Activated CD8-positive, alpha-beta memory T cell treated with anti-CD3 and anti-CD28 coated beads for 1 hour (primary cell): ENCODE measurements at places on chromosomes 6 and 20.
A peak's percentile ranks its signal among the peaks of the same experiment; 100 is the strongest.

DNA sequence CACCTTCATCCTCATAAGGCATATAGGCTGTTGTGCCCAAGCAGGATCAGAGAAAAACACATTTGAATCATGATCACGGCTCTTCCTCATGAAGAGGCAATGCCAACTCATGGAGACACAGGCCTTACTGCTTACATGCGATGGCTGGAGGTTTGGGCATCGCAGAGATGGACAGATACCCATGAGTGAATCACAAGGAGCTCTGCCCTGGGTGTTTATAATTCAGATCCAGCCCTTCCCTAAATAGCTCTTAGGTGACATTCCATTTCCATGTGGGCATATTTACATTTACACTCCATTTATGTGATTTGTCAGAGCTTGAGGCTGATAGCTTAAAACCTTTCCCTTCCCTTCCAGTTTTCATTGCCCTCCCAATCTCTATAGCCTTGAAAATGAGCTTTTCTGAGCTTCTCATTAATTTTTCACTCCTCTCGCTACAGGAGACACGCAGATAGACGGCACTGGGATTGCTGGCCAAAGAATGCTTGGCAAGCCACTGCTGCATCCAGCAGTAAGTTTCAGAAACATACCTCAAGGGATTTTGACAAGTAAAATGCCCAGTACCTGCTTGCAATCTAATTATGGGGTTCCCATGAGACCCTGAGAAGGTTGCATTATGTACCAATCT lies 249.1 kb downstream of the TBC1D7 start:
- no peak for DNase-seq

DNA sequence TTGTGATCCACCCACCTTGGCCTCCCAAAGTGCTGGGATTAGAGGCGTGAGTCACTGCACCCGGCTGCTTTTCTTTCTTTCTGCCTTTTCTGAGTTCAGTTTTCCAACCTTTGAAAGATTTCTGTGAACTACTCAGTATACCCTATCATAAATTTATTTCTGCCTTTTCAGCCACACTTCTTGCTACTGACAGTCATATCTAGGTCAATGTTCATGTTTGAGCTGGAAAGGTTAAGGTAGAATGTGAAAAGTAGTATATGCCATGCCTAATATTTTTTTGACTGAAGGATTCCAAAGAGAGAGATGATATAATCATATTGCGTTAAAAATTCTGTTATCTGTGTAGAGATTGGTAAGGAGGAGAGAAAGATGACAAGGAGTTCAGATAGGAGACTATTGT lies 25.9 kb upstream of the CEP162 start:
- no peak for DNase-seq

DNA sequence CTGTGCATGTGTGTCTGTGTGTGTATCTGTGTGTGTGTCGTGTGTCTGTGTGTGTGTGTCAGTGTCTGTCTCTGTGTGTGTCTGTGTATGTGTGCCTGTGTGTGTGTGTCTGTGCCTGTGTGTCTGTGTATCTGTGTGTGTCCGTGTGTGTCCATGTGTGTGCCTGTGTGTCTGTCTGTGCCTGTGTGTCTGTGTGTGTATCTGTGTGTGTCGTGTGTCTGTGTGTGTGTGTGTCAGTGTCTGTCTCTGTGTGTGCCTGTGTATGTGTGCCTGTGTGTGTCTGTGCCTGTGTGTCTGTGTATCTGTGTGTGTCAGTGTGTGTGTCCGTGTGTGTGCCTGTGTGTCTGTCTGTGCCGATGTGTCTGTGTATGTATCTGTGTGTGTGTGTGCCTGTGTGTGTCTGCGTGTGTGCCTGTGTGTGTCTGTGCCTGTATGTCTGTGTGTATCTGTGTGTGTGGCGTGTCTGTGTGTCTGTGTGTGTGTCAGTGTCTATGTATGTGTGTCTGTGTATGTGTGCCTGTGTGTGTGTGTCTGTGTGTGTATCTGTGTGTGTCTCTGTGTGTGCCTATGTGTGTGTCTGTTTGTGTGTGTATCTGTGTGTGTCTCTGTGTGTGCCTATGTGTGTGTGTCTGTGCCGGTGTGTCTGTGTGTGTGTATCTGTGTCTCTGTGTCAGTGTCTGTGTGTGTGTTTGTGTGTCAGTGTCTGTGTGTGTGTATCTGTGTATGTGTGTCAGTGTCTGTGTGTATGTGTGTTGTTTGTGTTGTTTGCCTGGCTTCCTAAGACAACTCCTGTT lies 11.6 kb downstream of the SNPH start:
- no peak for DNase-seq

DNA sequence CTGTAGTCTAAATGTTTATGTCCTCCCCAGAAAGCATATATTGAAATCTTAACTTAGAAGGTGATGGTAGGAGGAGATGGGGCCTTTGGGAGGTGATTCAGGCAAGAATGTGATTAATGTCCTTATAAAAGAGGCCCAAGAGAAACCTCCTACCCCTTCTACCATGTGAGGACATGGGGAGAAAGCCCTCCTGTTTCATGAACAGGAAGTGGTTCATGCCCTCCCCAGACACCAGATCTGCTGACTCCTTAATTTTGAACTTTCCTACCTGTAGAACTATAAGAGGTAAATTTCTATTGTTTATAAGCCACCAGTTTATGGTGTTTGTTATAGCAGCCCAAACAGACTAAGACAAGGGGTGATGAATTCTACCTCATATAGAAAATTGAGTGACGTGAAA lies 8.7 kb upstream of the ECT2L start:
- no peak for DNase-seq

GRCh38 chr6:31158863-31159855 lies 770 bp downstream of the TCF19 start:
- DNase-seq, result peak; percentile 5

DNA sequence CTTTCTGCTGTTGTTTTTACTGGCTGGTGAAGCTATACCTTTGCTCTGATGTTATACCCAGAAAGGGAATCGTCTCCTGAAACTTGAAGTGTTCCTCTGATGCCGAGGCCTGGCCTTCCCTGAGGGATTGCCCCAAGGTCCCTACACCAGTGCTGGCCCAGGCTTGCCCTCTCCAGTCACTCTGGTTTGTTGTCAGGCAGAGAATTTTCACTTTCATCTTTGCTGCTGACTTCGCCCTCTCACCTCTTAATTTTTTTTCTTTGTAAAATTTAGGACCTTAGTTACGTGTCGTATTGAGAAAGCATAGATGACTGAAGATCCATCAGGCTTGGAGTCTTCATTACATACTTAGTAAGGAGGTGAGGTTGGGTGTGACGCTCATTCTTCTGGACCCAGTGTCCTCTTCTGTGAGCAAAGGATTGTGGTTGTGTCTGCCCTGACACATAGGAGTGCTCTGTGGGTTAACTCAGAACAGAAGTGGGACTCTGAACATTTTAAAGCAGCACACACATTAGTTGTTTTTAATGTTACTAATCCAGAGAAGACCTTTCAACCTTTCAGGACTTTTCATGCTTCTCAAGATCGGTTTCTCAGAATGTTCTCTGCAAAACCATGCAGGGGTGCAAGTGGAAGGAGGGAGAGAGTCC lies 45.4 kb downstream of the TULP4 start:
- no peak for DNase-seq

DNA sequence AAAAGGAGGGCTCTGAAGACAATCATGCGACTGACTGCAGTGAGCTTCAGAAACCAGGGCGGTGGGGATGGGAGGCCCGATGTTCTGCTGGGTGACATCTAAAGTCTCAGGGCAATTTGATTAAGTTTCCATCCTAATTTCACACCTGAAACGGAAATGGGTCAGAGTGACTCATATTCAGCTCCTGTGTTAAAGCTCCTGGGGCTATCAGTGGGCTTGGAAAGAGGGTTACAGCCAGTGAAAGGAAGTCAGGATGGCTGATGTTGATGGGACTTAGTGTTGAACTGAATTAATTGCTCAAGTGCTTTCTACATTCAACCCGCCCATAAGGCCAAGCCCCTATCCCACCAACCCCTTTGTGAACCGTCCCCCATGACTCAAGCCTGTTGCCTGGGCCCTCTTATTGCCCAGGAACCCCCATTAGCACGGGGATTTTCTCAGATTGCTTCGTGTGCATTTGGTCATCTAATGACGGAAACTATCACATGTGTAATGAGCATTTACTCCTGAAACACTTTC lies 47.1 kb upstream of the TBC1D7 start:
- no peak for DNase-seq

DNA sequence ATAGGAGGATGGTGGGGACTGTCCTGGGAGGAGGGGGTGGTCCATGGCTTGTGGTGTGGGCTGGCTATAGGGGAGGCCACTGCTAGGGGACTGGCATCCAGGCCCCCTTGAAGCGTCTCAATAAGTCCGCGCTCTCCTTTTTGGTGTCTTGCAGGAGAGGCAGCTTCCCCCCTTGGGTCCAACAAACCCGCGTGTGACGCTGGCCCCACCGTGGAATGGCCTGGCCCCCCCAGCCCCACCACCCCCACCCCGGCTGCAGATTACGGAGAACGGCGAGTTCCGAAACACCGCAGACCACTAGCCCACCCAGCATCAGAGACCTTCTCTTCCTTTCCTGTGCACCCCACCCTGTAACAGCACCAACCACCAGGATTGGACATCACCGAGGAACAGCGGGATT lies 2.8 kb upstream of the ZBTB9 start:
- no peak for DNase-seq

- DNase-seq, result no peak
These were observed 1531.1 kb downstream of the KHDRBS2 start for GRCh38 chr6:60754879-60755278.

DNA sequence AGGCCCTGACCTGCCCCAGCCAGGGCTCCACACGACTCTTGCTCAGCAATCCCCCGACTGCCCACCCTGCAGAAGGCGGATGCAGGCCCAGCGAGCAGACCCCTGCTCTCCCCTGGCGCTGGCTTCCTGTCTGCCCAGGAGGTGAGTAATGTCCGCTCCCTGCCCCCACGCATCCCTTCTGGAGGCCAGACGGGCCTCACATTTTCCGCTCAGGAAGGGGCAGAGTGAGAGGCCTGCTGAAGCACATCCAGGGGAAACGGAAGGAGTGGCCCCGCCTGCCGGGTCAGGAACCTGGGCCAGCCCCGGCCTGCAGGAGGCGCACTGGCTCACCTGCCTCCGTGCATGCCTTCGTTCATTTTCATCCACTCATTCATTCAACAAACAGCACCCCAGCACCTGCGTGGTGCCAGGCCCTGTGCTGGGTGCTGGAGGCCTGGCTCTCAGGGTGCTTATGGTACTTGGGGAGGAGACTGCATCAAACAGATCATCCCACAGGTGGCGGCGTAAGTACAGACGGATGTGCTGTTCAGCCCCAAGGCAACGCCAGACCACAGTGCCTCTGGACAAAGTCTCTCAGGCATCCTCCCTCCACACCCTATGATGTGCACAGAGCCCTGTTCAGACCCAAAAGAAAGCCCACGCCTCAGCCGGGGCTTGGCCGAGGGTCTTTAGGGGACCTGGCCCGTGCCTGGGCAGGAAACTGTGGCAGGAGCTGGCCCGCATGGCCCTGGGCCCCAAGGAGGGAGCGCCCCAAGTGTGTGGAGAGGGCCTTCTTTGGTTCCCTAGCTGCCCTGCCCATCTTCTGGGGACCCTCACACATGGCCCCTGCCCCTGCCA lies 112.1 kb downstream of the ASXL1 start:
- no peak for DNase-seq

- no peak for DNase-seq
These were observed 49.3 kb upstream of the KIF13A start for GRCh38 chr6:18036781-18037180.

GRCh38 chr6:13600036-13600435 lies 15.1 kb upstream of the NOL7 start:
- DNase-seq, result no peak

GRCh38 chr6:24140591-24140990 lies 14.6 kb downstream of the NRSN1 start:
- DNase-seq, result no peak

GRCh38 chr6:135004399-135004798 lies 50.2 kb downstream of the HBS1L start:
- no peak for DNase-seq

DNA sequence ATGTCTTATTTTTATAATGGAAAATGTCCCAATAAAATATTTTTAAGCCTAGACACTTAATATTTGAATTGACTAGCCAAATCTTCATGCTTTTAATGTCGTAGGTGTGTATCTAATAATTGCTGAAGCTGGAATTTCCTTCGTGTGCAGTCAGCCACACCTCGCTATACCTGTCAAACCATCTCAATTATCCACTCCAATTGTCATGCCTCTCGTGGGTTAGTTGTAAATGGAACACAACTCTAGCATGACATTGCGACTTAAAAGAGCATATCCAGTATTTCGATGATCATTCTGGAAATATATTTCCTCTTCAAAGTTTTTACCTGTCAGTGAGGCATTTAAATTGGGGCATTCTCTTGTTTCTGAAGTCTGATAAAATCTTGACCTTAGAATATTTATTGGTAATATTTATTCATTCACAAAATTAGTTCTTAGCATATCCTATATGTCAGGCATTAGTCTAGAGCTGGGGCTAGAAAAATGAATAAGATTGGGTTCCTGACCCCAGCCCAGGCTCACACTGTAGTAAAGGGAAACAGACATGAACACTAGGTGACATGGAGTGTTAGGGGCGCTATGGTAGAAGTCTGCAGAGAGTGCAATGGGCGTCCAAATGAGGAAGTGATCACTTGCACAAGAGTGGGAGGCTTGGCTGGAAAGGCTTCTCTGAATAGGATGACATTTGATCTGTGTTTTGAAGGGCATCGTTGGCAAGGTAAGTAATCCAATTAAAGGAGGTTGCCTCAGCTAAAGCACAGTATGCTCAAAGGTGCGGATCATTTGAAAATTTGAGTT lies 11.0 kb upstream of the CFAP206 start:
- DNase-seq, result no peak

- DNase-seq, result no peak
These were observed 320.7 kb downstream of the CBLN4 start for GRCh38 chr20:55684578-55684977.

- DNase-seq, result peak; percentile 5
These were observed 97.7 kb downstream of the KCNB1 start for GRCh38 chr20:49384437-49385434.

DNA sequence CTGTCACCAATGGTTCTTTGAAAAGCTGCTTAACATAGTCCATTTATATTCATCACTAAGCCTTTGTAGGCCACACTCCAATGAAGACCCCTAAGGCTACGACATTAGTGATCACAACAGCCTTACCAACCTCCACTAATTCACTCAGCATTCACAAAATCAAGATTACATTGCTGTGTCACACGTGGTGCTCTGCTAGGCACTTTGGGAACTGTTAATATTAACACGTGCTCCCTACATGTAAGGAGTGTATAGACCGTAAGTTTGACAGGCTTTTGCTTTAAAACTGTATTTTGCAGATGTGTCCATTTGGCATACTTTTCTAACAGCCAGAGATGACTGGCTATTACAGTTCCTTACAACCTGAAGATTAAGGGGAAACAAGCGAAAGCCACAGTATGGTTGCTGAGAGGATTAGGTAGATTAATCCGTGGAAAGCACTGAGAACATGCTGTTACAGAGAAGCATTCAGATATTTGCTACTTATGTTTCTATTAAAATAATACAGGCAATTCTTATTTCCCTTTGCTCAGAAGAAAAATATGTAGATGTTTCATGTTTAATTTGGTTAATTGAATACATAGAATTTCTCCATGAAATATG lies 69.7 kb downstream of the SAMD3 start:
- DNase-seq, result no peak

GRCh38 chr6:15322184-15322583 lies 76.3 kb downstream of the JARID2 start:
- no peak for DNase-seq
